Stimulated activated CD8-positive, alpha-beta memory T cell treated with anti-CD3 and anti-CD28 coated beads, Interleukin-7, amount 100 ng/mL, for 1 hour (primary cell): ENCODE measurements at places on chromosomes 2 and 18.

GRCh38 chr2:81195017-81195773 is 890.6 kb upstream of the LRRTM1 start:
- DNase-seq = no peak

DNA sequence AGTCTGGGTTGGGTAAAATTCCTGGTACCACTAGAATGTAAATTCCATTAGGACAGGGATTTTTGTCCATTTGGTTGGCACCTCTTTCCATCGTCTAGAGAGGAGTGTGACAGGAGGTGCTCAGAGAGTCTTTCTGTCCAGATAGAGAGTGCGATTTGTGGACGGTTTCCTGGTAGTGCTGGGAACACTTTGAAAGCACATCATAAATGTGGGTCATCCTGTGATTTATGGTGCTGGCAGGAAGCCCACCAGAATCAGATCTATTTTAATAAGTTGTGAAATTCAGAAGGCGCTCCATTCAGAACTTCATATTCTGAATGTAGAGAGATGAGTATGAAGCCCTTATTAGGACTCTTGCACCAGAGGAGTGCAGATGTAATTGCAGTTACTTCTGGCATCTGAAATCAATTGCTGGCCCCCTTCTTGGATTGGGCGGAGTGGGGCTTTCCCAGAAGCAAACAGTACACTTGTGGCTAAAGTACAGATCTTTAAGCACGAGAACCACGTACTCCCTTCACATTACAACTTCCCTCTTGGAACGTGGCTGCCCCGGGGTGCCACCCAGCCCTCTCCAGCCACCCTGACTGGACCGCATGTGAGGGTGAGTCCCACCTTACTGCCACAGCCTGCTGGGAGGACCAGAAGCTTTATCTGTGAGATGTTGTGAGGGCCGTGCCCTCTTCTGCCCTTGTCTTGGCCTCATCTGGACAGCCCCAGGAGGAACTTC is 243.2 kb downstream of the MYO3B start:
- no peak for DNase-seq

- DNase-seq = no peak
Observed at GRCh38 chr18:7871560-7872456, 304.7 kb downstream of the PTPRM start.

GRCh38 chr2:48134704-48135103 is 228.4 kb upstream of the FBXO11 start:
- DNase-seq = no peak
